ENCODE measurements at places on chromosomes 2 and 18.

DNA sequence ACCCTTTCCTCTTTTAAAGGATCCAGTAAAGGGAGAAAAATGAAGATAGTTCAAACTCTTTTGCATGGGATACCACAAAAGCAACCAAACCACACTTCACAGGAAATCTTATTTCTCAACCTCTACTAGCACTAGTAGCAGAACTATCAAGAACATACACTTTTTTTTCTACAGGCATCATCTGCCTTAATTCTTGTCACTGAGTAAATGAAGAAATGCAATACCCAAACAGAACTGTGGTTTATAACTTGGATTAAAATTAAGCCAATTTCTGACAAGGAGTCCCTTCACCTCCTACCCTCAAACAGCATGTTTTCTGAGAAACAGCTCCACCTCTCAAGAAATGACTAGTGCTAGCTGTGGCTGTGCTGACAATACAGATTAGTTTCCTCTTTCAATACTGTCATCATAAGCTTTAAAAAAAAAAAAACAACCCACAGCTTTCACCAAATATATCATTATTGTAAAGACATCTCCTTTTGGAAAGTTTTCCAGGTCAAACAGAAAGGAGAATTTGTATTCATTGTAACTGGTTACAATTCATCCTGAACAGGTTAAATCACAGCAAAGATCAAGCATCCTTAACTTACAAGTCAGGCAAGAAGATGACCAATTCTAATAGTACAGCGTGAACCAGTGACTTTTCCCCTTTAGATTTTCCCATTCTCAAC lies 44.4 kb downstream of the PTPN2 start:
- no peak for DNase-seq

DNA sequence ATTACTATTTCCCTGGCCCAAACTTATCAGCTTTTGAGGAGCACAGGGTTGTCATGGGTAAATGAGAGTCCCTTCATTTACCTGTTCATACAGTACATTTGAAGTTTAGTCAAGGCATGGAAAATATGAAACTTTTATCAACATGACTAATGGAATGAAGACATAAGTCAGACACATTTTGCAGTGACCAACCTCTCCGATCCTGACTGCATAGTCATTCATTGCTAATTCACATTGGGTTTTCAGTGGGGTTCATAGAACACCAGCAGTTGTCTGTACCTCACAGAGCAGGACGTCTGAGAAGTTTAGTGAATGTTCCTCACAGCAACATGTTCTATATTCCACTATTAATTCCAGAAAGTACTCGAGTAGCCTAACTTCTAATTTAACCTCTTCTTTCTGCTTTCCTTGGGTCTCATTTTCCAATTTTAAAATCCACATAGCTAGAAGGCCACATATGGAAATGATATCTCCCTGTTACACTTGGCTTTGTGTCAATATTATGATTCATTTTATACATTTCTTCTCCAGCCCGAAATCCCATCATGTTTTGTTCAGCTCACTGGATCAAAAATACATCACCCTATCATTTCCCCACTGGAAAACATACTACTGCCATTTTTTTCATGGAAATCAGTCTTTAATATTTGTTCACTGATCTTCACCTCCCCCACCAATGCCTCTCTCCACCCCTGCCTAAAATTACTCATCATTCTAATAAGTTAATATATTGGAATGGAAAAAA lies 65.9 kb downstream of the CDH20 start:
- DNase-seq: no peak

- DNase-seq: no peak
Observed at GRCh38 chr18:78090584-78090983, 840.9 kb downstream of the GALR1 start.

- DNase-seq: no peak
Observed at GRCh38 chr2:1360144-1360543, 53.1 kb upstream of the TPO start.

GRCh38 chr2:112938904-112939303 lies 27.9 kb downstream of the IL37 start:
- no peak for DNase-seq

GRCh38 chr2:227507963-227508362 lies 36.0 kb downstream of the AGFG1 start:
- no peak for DNase-seq

DNA sequence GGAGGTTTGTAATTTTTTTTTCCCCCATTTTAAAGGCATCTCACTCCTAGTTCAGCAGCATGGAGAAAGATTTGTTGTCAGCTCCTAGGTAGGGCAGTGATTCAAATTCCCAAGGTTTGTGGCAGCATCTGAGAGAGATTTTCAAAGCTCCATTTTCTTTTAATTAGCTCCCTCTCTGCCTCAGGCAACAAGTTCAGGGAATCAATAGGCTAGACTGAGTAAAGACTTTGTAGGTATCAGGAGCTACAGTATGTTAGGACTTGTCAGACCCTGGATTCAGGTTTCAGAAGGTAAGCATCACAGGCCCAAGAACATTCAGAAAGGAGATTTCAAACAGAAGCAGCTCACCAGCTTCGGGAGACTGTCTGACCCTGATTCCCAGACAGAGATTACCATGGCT lies 273.3 kb upstream of the ERBB4 start:
- DNase-seq: no peak

- no peak for DNase-seq
Observed at GRCh38 chr2:181004647-181005325, 24.4 kb downstream of the UBE2E3 start.

GRCh38 chr18:21242141-21242779 lies at the start of gene GREB1L:
Gene GREB1L (plus strand): TSS chr18:21242232. CDS start chr18:21383519, 141,287 bp downstream.
- no peak for DNase-seq

- DNase-seq: no peak
Observed at GRCh38 chr18:79197531-79197930, 128.3 kb downstream of the ATP9B start.

DNA sequence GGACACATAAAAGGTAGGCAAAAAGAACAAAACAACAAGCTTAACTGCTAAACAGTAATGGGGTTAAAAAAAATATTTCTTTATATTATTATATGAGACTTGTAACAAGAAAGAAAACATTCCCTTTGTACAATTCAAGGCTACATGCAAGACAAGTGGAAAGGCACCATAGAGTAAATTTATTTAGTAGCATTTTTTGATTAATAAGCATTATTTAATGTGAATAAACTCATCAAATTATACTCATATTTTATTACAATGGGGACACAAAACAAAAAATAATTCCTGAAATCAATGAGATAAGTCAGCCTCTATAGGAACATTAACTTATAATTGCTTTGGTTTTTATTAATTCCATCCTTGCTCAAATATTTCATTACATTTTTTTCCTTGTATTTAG lies 809.2 kb downstream of the ERBB4 start:
- DNase-seq: no peak

All from hematopoietic multipotent progenitor cell treated with erythropoietin and hydrocortisone succinate and interleukin-3 and kit ligand, for 15 days (in vitro differentiated cells).